ENCODE measurements at places on chromosomes 12 and 14.

DNA sequence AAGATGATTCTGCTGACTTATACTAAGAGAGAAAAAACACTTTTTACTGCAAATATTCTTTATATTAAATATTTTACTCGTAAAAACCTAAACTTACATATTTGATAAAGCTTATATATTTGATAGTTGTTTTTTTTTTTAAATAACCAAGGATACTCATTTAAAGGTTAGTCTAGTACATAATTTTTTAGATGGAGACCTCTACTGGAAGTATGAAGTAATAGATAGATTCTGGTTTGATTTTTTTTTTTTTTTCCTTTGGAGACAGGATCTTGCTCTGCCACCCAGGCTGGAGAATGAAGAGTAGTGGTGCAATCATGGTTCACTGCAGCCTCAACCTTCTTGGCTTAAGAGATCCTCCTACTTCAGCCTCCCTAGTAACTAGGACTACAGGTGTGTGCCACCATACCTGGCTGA is 16.4 kb downstream of the ARID2 start:
- peak; percentile 58 for DNase-seq

DNA sequence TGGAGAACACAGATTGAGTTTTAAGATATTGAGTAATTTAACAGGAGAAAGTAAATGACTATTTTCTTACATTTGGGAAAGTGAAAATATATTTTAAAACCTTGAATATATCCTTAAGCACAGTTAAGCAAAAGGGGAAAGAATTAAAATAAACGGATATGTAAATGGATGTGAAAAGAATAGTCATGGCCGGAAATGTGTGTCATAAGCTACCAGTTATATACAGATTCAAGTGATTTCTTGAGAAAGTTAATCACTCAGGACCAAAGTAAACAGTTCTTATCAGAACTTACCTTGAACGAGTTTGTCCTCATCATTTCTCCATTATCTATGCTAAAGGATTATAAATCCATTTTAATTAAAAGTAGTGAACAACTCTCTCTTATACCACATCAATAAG is 33.4 kb downstream of the C12orf75 start:
- no peak for DNase-seq

DNA sequence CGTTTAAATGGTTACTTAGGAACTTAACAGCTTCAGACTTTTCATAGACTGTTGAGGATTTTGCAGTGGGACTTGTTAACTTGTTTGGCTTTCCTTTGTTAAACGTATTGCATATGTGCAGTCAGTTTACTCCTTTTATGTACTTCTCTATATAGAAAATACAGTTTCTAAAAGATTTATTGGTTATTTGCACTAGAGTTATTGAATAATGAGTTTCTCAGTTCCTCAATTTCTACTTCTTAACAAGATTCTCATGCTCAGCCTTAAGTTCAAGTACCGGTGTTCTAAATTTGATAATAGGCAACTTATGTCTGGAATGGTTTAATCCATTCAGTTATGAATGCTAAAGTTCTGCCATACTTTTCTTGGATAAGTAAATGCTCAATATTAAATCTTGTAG is 919 bp downstream of the PSMA3 start:
- DNase-seq, result peak; percentile 17

DNA sequence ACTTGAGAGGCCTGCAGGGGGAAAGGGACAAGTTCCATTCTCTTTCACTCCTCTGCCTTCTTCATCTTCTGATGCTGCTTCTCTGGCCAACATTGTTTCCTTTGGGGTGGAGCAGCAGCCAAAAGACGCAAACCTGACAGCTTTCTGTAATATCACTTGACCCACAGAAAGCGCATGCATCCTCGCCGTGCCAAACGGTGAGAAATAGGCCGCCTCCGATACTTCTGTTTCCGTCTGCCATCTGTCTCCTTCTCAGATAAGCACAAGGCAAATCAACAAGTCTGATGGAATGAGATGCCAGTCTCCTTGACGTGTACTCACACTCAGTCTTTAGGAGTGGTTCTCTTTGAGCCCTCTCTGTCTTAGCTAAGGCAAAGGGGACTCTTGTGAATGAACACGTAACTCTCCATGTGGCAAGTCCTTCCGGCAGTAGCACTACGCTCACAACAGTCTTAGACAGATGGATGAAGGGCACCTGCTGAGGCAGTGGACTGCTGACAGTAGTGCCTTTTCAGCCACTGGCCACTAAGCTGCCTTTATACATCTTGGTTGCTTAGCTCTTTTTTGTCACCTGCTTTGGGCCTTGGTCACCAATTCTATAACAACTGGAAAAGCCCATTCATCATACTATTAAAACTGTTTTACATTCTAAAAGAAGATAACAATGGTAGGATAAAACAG is 214.1 kb downstream of the FBXL14 start:
- no peak for DNase-seq

- DNase-seq, result no peak
These were observed 42.2 kb upstream of the FAM181A start for GRCh38 chr14:93884950-93885349.

DNA sequence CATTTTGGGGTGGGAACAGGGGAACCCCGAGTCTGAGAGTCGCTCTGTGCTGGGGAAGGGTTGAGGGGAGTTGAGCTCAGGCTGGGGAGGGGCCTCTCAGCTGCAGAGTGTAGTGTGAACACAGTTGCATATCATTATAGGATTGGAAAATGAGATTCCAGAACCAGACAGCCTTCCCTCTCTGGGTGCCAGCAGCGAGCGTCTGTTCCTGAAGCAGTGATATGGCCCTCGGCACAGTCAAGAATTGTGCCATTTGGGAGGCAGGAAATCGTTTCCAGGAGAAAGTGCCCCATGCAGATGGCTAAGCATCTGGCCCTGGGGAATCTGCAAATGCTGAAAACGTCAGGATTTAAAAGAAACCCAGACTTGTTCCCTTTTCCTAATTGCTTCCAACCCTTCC is 70.4 kb upstream of the SFSWAP start:
- no peak for DNase-seq

GRCh38 chr14:22391908-22392565 is 197.0 kb downstream of the DAD1 start:
- peak; percentile 89 for DNase-seq

DNA sequence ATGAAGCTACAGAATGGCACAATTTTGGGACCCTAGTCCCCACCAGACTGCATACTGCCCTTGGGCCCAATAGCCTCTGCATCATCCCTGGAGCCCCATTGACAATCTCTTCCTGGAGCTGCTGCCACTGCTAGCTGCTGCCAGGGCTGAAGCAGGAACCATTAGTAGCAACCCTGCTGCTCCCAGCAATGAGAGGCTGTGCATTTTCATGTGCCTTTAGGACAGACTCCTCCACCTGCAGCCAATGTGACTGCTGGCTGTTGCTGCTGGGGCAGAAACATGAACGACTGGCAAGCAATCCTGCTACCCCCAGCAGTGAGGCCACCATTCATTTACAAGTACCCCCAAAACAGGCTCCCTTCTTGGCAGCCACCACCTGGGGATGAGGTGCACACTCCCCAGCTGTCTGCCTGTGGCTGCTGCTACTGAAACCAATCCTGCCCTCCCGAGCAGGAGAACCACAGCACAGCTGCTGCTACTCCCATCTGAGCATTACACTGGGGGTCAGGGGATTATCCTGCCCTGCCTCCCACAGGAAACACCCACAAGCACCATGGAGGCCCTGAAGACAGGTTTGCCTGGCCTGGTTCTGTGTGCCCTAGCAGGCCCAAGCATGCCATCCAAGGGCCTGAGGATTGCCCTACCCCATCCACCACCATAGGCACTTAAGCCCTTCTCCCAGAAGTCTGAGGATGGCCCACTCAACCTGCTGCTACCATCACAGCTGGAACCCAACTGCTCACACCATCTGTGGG is 181.0 kb downstream of the MYRFL start:
- DNase-seq, result no peak

- no peak for DNase-seq
These were observed 368.6 kb downstream of the DPF3 start for GRCh38 chr14:72525087-72525915.

DNA sequence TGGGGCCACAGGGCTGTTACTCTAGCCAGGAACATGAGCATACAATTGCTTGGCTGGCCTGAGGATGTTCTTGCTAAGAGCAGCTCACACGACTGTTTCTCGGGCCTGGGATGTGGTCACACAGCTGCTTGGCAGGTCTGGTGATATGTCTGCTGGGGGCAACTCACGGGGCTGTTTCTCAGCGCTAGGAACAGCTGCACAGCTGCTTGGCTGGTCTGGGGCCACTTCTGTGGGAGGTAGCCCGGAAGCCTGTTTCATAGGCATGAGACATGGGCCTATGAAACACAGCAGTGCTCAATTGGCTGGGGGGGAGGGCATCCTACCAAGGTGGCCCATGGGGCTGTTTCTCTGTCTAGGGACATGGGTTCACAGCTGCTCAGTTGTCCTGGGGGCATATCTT is 73.4 kb upstream of the DDHD1 start:
- no peak for DNase-seq

GRCh38 chr14:106203438-106203837 is 677.1 kb downstream of the TMEM121 start:
- DNase-seq, result no peak

GRCh38 chr14:68730811-68731425 is 61.9 kb downstream of the ZFP36L1 start:
- DNase-seq, result no peak

GRCh38 chr14:63712123-63712522 is 15.7 kb downstream of the SGPP1 start:
- DNase-seq, result no peak

DNA sequence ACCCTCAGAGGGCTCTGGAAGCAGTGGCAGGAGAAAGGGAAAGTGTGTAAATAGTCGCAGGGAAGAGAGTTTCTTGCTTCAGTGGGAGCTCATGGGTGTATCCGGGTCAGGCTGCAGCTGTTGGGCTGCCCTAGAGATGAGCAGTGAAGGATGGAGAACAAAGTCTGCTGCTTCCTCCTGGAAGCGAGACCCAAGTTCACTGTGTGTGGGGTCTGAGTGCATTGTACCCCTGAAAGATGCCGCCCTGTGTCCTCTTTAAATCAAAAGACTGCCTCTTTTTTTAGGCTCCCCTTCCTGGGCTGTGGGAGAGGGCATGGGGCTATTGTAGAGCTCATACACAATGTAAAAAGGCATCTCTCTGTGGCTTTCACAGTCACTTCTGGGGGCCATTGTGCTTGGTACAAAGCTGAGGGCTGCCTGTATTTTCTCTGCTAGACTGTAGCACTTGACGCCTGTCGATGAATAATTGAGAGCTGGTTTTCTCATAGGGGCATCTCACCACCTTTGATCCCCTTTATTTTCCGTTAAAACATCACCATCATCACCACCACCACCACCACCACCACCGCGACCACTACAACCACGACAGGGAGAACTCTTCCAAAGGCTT is 16.7 kb downstream of the CHST11 start:
- no peak for DNase-seq

GRCh38 chr12:102298022-102298421 is 100.4 kb upstream of the PMCH start:
- DNase-seq, result no peak

DNA sequence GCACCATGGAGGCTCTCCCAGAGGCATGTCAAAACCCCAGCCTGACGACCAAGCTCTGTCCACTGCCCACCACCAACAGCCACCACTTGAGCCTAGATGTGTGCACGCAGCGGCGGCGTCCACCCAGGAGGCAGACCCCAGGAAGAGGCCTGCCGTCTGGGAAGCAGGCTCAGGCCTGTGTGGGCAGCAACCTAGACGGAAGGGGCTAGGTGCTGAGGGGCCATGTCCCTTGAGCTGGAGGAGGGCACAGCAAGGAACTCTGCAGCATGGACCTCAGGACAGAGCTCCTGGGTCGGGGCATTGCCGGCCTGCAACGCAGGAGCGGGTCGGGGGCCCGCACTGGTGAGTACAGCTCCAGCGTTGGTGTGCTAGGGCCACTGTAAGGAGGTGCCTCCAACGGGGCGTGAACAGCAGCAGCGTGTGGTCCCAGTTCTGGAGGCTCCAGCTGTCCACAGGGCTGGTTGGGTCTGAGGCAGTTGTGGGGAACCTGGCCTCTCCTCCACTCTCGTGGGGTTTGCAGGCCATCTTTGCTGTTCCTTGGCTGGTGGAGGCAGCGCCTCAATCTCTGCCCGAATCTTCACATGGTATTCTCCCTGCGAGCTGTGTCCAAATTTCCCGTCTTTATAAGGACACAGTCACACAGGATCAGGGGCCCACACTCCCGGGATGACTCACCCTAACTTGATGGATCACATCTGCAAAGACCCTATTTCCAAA is 20.5 kb downstream of the ZBTB42 start:
- no peak for DNase-seq

- peak; percentile 98 for DNase-seq
These were observed 82.7 kb downstream of the LGMN start for GRCh38 chr14:92665661-92666110.

GRCh38 chr14:64993266-64993930 is 6.7 kb downstream of the FNTB start:
- DNase-seq, result peak; percentile 34

GRCh38 chr14:67395876-67396189 is 16.1 kb downstream of the PLEK2 start:
- no peak for DNase-seq

DNA sequence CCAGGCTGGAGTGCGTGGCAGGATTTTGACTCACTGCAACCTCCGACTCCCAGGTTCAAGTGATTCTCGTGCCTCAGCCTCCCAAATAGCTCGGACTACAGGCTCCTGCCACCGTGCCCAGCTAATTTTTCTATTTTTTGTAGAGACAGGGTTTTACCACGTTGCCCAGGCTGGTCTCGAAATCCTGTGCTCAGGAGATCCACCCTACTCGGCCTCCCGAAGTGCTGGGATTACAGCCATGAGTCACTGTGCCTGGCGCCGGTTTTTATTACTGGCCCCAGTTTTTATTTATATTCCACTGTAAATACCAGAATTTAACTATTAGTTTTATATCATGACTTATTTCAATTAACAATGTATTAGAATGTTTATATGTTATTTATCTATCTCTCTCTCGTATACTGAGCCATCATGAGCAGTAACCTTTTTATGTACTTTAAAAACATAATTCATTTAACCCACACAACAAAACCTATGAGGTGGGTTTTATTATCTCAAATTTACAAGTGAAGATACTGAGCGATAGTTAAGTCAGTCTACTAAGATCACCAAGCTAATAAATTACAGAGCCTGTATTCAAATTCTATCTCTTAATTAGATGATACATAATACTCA is 47.8 kb downstream of the HECTD1 start:
- DNase-seq, result no peak

GRCh38 chr12:54657105-54657607 is 9.0 kb upstream of the DCD start:
- no peak for DNase-seq
